ENCODE measurements at places on chromosomes 1 and 21.
A peak's percentile ranks its signal among the peaks of the same experiment; 100 is the strongest.

GRCh38 chr21:38183961-38184360 is 72.8 kb upstream of the KCNJ15 start:
- DNase-seq, result no peak

- DNase-seq, result peak; percentile 73
These were observed 283.1 kb downstream of the LMX1A start for GRCh38 chr1:165073185-165074007.

GRCh38 chr1:75630004-75630594 is 19.2 kb upstream of the SLC44A5 start:
- DNase-seq, result no peak

GRCh38 chr1:15180189-15180588 is 26.6 kb downstream of the TMEM51 start:
- no peak for DNase-seq

GRCh38 chr1:207393610-207394009 is 60.5 kb upstream of the CR2 start:
- DNase-seq, result peak; percentile 87

Measured in fibroblast of the aortic adventitia (primary cell).